Activated CD8-positive, alpha-beta memory T cell treated with anti-CD3 and anti-CD28 coated beads, Interleukin-2, amount 10 ng/mL, durations not matched to agents 7 days and 5 days (primary cell): ENCODE measurements at places on chromosomes 6 and 20. TPM values are rescaled to one million over a fixed set of nuclear protein-coding genes. Genes with fewer than 3 reads are reported as not detected.

The ADGRB3 gene
- not detected for total RNA-seq

The GNMT gene
- total RNA-seq: 0.70 TPM

DNA sequence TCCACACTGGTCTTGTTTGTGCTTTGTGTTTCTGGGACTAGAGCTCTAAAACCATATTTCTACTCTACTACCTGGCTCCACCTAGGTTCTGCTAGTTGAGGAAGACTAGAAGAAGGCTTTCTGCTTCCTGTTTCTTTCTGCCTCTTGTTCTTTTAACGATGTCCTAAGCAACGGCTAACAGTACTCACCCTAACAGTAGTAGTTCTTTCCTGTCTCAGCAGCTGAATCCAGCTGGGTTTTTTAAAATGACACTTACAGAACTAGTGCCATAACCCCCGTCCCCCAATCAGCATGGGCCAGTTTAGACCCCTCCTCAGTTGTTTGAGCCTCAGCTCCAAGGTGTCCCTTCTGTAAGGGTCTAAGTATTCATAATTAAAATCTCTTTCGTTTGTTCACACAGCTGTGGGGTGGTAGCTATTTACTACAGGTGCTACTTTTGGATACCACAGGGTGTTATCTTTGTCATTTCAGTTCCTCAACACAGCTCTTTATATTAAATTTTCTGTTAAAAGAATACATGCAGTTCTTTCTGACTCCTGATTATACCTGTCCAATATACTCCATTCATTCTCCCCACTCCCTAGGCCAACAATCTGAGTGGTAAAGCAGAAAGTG, 790.2 kb downstream of the DHX35 start:
- no peaks in the 10 kb centered on the region for H3K4me1 ChIP-seq
- no peaks in the 10 kb centered on the region for H3K36me3 ChIP-seq
- DNase-seq: no peak
- H3K4me3 ChIP-seq: no peak overlapping the region
- no peaks in the 10 kb centered on the region for H3K27me3 ChIP-seq

DNA sequence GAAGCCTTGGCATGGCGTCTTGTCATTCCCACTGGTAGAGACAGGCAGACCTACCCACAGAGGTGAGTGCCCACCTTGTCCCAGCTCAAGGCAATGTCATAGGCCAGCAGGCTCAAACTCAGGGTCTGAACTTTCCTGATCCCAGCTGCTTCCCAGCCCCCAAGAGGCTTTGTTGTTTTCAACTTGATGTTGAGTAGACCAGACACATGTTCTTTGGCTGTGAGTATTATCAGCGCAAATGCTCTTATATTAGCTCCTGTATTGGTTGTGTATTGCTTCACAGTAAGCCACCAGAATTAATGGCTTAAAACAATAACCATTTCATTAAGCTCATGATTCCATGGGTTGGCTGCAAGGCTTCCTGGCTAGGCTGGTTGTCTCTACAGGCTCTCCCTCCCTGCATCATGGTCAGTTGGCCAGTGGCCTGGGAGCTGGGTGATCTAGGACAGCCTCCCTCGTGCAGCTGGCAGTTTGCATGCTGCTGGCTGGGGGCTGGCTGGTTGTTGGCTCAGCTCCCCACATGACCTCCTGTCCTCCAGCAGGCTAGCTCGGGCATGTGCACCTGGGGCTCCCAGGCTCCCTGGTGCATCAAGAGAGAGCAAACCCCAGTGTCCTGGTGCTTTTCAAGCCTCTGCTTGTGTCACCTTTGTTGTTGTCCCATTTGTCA, 21.6 kb downstream of the TOX2 start:
- no peak overlapping the region for H3K4me3 ChIP-seq
- peaks cover 2% of the 10 kb centered on the region for H3K36me3 ChIP-seq
- H3K4me1 ChIP-seq: peaks cover 19% of the 10 kb centered on the region

GRCh38 chr20:53592992-53593465, 610 bp downstream of the ZNF217 start:
- H3K4me1 ChIP-seq: peaks cover 33% of the 10 kb centered on the region
- peaks cover 20% of the 10 kb centered on the region for H3K36me3 ChIP-seq
- H3K4me3 ChIP-seq: peak overlapping the region; percentile 91

The ADTRP gene
- 2.0 TPM for total RNA-seq

The COX4I2 gene
- not detected for total RNA-seq

GRCh38 chr20:11216451-11217314, 542.9 kb upstream of the JAG1 start:
- no peaks in the 10 kb centered on the region for H3K4me1 ChIP-seq
- no peak for DNase-seq
- H3K36me3 ChIP-seq: no peaks in the 10 kb centered on the region
- no peaks in the 10 kb centered on the region for H3K27me3 ChIP-seq
- H3K4me3 ChIP-seq: no peak overlapping the region

The RNF217 gene
- 0.70 TPM for total RNA-seq

The HLA-A gene
- total RNA-seq: 2,021 TPM

DNA sequence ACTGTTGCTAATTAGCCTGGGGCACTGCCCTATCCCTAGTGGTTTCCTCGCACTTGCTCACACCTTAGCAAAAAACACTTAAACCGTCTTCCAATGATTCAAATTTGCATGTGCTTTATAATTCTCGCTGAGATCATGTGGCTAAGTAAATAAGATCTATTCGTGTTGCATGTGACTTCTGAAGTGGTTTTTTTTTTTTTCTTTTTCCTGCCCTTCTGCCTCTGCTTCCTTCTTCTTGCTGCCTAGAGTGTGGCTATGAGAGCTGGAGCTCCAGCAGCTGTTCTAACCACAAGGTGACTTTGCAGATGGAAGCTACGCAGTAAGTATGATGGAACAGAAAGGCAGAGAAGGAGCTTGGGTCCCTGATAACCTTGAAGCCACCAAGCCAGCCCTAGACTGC, 36.5 kb downstream of the SULF2 start:
- H3K27ac ChIP-seq: no peak overlapping the region
- H3K36me3 ChIP-seq: no peaks in the 10 kb centered on the region
- no peak overlapping the region for H3K4me3 ChIP-seq
- DNase-seq: no peak
- peaks cover 7% of the 10 kb centered on the region for H3K27me3 ChIP-seq

DNA sequence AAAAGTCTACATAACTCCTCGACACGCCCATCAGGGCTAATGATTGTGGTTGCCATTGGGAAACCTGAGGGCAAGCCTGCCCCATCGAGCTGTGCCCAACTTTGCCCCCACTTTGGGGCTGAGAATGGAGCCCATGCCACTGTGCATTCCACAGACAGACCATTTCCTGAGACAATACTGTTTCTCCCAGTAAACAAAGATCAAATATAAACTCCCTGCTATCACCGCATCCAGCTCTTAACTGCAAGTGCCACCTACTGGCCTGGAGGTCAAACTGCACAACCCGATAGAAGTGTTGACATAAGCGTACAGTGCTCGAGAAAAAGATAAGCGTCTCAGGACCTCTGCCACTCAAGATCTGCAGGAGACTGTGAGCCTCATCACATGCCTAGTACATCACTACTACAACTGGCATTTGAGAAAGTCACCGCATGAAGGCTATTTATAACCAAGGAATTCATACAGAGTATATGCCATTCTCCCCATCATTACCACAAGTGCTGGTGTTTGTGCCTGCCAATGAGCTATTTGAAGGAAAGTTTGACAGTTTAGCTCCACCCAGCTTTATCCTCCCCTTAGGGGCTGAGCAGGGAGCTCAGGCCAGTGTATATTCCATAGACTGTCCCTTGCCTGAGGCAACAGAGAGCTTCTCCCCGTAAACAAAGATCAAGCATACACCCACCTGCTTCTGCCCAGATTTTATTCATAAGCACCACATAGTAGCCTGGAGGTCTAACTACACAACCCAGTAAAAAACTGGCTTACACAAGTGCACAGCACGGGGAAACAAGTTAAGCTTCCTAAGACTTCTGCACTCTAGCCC, 4.5 kb upstream of the DEFB126 start:
- no peaks in the 10 kb centered on the region for H3K36me3 ChIP-seq
- no peak overlapping the region for H3K27ac ChIP-seq
- no peak for DNase-seq
- no peak overlapping the region for H3K4me3 ChIP-seq

The BACH2 gene
- 22.6 TPM for total RNA-seq

The BPIFA1 gene
- total RNA-seq: not detected
